Ecto neural progenitor cell (in vitro differentiated cells): ENCODE measurements at places on chromosomes 16 and 17.
A peak's percentile ranks its signal among the peaks of the same experiment; 100 is the strongest.

- no peak for DNase-seq
Observed at GRCh38 chr16:73887911-73888310, 408.7 kb upstream of the PSMD7 start.

GRCh38 chr16:26667307-26667706 lies 399.4 kb upstream of the C16orf82 start:
- DNase-seq = peak; percentile 64

GRCh38 chr17:27797390-27798091 lies 2.8 kb downstream of the NOS2 start:
- DNase-seq = no peak

DNA sequence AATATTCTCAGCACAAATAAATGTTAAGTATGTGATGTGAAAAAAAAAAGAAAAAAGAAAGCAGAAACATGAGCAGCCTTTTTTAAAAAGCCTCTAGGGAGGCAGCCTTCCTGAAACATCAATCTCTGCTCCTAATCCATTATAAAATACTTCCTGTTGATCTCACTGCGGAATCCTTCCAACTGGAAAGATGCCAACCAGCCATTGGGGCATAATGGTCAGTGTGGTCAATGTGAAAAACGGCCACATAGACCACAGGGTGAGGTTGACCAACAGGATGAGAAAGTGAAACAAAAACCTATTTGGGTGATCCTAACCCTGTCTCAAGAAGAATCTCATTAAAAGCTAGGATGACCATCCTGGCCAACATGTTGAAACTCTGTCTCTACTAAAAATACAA lies 26.1 kb upstream of the ABCA8 start:
- no peak for DNase-seq

GRCh38 chr16:25174285-25174684 lies 42.5 kb upstream of the AQP8 start:
- DNase-seq = no peak

DNA sequence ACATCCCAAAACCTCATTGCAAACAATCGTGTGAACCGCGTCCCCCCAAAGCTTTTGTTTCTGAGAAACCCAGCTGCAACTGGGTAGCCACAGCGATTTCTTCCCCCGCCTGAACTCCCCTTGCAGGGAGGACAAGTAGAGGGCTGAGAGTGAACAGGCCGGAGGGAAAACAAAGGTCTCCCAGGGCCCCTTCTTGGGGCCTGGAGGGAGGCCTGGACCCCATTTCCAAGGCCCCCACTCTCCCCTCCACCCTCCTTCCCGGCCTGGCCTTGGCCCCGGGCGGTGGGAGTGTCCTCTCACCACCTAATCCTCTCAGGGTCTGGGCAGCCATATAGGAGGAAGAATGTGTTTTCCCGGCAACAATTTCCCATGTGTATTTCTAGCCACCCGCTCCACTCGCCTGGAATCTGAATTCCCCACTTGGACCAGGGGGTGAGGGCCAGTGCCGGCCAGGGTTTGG lies 2.6 kb downstream of the GLIS2 start:
- DNase-seq = no peak

DNA sequence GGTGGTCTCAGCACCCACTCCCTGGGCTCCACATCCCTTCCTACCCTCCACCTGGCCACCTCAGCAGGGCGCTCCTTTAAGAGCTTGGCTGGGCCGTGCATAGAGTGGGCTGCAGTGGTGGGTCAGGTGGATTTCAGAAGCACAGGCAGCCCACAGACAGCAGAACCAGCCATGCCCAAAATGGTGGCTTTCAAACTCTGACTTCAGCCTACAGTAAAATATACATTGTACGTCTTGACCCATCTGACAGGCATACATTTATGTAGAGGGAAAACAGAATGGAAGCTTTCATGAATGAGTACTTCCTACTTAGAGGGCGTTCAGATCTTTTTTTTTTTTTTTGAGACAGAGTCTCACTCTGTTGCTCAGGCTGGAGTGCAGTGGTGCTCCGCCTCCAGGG lies 26.0 kb upstream of the LASP1NB start:
- no peak for DNase-seq

DNA sequence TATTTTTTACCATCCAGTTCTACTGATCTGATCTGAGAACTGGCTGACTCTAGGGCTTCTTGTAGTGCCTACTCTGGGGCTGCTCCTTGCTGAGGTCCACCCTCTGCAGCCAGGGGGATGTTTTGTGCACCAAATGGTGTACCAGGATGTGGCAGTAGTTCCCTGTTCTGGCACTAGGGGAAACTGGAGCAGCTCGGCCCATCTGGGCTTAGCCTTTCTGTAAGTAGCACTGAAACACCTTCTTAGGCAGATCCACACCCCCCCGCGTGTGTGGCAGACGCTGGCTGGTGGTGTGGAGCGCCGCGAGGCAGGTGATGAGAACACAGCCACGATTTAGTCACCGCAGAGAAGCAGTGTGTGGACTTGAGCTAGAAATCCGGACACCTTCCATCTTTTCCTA lies 17.0 kb downstream of the DUSP14 start:
- DNase-seq = peak; percentile 80

- DNase-seq = peak; percentile 97
Observed at GRCh38 chr16:49281843-49282642, 405 bp upstream of the CBLN1 start.

GRCh38 chr16:72241930-72242329 lies 70.0 kb upstream of the PMFBP1 start:
- DNase-seq = no peak

DNA sequence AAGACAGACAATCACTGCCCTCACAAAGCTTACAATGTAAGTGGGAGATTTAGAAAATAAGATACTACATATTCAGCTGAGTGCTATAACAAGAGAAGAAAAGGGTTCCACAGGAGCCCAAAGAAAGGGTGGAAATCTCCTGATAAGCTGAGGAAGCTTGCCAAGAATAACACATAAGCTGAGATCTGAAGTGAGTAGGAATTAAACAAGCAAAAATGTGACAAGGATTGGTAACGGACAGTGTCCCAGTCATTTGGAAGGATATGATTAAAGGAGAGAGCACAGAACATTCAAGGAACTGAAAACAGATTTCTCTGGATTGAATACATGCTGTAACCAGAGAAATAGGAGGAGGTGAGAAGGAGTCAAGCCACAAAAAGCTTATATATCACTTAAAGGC lies 13.0 kb downstream of the CDYL2 start:
- no peak for DNase-seq

DNA sequence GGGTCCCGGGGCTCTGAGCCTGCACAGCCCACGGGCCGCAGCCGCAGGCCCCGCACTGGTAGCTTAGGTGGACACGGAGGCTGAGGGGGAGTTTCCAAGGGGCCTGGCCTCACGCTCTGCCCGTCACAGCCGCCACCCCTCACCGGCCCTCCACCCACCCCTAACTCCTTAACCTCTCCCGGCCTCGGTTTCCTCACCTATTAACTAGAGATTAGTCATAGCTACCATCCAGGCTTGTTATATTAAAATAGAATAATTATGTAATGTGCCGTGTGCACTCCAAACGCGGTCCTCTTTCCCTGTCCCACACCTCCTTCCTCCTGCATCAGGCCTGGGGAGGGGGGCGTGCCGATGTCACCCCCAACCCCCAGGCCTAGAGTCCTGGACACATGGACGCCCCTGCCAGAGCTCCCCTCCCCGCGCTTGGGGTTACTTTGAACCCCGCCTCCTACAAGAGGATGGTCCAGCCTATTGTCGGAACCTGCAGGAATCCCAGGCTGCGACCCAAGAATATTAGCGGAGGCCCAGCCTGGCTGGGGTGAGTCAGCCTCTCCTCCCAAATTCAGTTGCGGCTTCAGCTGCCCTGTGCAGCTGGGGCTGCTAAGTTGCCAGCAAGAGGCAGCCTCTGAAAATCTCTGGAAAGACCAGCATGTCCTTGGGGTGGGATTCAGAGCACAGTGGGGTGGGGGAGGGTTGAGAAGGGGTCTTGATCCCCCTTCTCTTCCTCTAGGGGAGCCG lies 17.3 kb downstream of the SOCS3 start:
- DNase-seq = no peak

DNA sequence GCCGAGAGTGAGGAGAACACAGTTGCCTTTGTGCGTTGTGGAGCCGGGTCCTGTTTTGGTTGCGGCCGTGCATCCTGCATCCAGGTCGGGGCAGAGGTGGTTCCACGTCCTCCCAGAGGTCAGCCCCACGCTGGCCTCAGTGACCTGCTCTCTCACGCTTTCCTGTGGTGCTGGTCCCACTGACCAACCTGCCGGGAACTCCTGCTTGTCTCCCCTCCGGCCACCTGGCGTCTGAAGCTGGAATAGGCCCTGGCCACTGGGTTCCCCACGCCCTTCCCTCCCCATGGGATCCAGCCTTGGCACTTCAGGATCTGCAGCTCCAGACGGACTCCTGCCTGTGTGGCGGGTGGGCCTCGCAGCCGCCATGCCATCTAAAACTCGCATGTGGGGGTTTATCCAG lies 85.5 kb upstream of the ZNF750 start:
- DNase-seq = no peak

GRCh38 chr17:69560987-69561441 lies 146.5 kb downstream of the MAP2K6 start:
- no peak for DNase-seq

GRCh38 chr16:1308036-1308976 lies 1.1 kb upstream of the UBE2I start:
- no peak for DNase-seq

GRCh38 chr16:47731252-47731651 lies 270.1 kb downstream of the PHKB start:
- no peak for DNase-seq
